HAP-1 (cell line): ENCODE measurements at places on chromosomes 5 and 9.

- no peak for DNase-seq
Measured at GRCh38 chr9:83061990-83062650, 822 bp downstream of the RASEF start.

DNA sequence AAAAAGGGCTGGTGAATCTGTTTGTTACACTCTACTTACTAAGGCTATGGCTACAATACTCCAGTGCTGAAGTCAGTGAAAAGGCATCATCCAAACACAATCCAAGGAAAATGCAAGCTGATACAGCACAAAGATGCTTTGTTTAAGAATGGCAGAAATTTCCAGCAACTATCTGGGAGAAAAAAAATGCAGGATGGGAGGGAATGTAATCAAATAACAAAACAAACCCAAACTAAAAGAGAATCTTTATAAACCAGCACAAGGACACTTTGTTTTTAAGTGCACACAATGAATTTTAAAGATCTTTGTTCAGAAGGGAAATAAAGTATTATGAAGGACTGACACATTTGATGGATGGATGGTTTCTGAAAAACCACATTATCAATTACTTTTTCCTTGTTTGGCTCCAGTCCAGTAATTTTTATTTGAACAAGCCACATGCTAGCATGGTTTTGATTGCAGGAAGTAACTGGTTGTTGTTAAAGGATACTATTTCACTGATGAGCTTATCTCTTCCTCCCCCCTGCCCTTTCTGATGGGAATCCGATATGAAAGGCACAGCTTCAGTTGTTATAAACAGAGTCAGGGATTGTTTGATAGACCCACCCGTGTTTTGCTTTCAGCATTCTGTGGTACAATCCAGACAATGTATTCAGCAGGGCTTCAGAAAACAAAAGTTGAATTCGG, 12.1 kb upstream of the TLE4 start:
- DNase-seq: no peak

GRCh38 chr9:97853844-97854695, 1.0 kb downstream of the FOXE1 start:
- peak; percentile 75 for DNase-seq

GRCh38 chr9:38177680-38178079, 108.7 kb upstream of the SHB start:
- no peak for DNase-seq

DNA sequence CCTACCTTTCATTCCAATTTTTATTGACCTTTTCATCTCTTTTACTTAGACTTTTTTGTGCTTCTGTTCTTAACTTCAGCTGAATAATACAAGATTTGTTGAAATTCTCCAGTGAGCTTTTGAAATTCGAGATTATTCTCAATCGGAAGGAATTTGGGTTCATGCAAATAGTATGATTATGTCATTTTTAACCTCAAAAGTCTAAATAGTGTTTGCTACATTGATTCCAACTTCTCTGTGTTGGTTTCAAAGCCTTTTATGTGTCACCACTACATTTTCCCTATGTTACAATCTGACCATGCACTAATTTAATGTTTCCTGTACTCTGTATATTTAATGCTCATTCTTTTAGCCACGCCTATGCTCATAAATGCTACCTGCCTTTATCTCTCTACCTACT, 44.1 kb downstream of the VPS13A start:
- DNase-seq: no peak

DNA sequence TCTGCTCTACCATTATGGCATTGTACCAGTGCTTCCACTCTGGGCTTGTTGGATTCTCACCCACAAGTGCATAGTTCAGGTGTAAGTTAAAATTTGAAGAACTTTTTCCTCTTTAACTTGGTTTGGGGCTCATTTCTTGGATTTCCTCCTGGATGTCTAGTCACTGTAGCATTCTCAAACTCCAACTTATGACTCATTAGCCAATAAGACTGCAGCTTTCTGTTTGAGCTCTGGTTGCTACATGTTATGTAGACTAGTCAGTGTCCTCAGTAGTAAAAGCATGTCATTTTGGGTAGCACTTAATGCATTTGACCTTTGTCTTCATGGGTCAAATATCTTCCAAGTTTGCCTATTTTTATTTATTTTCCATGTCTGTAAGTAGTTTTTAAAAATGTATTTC, 790.8 kb downstream of the BRINP1 start:
- no peak for DNase-seq

- no peak for DNase-seq
Measured at GRCh38 chr9:123039617-123040219, 6.3 kb downstream of the GPR21 start.

DNA sequence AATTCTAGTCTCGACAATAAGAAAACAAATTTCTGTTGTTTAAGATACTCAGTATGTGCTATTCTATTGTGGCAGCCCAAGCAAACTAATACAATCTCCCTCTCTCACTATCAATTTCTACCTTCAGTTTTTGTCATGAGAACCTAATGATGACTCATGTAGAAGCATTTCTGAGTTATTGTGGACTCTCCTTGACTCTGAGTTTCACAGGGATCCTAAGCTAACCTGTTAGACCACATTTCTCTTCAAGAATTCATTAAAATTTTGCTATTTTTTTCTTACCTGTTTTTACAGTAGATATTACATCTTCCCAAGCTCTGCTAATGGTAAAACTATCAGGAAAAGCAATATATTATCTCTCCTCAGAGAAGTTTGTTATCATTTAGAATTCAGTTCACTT, 599.1 kb upstream of the TYRP1 start:
- DNase-seq: no peak

DNA sequence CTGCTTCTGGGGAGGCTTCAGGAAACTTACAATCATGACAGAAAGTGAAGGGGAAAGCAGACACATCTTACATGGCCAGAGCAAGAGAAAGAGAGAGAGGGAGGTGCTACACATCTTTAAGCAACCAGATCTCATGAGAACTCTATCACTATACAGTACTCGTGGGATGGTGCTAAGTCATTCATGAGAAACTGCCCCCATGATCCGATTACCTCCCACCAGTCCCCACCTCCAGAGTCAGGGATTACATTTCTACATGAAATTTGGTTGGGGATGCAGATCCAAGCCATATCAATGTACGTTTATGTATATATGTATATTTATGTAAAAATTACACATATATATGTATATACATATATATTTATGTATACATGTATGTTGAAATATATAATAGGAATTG, 54.4 kb upstream of the CCDC112 start:
- no peak for DNase-seq

DNA sequence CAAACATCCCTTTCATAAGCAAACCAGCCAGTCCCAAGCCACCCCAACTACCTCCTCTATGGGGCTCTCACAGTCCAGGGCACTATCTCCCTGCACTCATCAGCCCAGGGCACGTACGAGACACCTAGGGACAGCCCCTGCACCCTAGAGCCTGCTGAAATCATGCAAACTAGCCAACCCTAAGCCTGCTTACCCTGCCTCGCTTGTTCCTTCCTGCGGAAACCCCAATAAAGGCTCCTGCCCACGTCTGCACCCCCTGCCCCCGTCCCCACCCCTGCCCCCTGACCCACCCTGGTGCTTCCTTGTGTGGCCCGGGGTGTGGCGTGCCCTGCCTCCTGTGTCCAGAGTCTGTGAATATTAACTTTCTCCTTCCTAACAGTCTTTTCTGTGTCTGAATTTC, 135.9 kb downstream of the GADD45G start:
- DNase-seq: no peak

GRCh38 chr5:435961-436640, 6.9 kb upstream of the EXOC3 start:
- DNase-seq: peak; percentile 36

- DNase-seq: peak; percentile 54
Measured at GRCh38 chr5:171207256-171207847, 101.7 kb upstream of the TLX3 start.

DNA sequence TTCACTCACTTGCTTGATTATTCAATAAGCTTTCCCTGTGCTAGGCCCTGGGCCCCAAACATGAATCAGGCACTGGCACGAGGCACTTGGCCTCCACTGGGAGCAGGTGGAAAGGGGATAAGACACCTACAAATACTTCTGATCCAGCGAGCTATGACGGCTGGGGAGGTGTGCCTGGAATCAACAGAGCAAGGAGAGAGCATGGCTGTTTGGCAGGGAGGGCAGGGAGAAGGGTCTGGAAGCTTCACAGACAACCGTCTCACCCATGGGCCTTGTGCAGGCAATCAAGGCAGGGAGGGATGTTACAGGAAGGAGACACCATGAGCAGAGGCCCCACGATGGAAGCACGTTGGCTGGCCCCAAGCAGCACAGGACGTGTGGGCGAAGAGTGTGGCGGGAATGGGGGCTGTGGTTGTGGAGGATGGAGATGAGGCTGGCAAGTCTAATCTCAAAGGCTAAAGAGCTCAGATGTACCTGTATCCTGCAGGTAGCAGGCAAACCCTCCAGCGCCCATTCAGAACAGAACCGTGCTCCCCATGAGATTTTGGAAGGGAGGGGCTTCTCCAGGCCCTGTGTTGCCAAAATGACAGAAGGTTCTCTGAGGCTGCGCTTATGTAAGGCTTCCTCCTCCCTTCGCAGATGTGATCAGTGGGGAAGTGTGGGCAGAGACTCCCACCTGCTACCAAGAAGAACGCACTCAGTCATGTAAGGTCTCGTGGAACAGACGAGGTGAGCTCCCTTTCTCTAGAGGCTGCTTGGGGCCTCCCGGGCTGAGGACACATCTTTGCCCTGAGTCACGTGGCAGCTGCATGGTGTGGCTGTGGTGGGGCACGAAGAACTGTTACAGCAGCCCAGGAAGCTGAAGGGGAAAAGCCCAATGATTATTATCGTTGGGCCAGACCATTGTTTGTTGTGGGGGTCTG, 189.7 kb downstream of the DAB2IP start:
- no peak for DNase-seq

- DNase-seq: no peak
Measured at GRCh38 chr9:114035221-114035844, 42.8 kb downstream of the AMBP start.

GRCh38 chr5:168314735-168315411, 23.4 kb downstream of the WWC1 start:
- DNase-seq: no peak

DNA sequence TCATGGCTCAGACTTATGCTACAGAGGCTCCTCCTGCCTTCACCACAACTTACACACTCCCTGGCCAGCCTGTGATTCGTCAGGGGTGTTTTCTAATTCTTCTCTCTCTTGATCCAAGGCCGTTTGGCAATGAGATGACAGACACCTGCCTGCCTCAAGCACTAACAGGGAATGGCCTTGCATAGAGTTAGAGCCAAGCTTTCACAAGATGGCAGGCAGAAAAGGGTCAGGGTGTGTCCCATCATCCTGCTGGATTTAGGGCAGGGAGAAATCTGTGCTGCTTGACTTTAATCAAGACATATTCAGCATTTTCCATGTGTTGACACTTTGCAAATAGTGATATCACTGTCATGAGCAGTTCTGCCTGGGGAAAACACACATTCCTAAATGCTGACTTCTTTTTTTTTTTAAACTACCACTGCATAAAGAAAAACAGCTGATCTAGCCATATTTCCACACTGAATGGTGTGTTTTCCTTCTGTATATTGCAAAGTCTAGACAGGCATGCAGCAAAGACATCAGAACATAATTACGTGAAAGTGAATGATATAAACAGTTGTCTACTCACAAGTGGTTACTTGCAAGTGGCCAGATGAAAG, 95.0 kb upstream of the SLC25A48 start:
- DNase-seq: no peak

- DNase-seq: no peak
Measured at GRCh38 chr9:132367613-132368313, 13.0 kb upstream of the SETX start.

- DNase-seq: no peak
Measured at GRCh38 chr5:71693828-71694427, 25.1 kb upstream of the CARTPT start.

GRCh38 chr5:108141676-108142075, 240.2 kb downstream of the FBXL17 start:
- no peak for DNase-seq

DNA sequence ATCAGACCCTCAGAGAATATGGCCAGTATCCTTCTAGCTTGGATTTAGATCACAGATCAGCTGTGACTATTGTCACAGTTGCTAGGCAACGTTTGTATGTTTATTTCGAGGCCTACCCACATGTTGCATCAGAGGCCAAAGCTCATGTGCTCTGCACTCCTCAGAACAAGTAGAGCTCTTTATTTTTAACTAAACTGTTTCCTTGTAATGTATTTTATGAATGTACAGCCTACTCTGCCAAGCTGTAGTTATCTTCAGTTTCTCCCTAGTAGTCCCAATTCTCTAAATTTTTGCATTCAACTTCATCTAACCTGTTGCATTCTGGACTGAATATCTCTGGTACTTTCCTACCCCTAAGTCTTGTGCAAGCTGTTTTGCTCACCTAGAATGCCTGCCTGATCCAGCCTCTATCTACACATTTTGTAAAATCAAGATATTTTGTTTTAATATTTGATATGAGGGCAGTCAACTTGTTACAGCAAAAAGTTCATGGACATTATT, 52.8 kb downstream of the CAST start:
- DNase-seq: peak; percentile 19

GRCh38 chr5:5291357-5291756, 131.1 kb upstream of the ICE1 start:
- DNase-seq: no peak

DNA sequence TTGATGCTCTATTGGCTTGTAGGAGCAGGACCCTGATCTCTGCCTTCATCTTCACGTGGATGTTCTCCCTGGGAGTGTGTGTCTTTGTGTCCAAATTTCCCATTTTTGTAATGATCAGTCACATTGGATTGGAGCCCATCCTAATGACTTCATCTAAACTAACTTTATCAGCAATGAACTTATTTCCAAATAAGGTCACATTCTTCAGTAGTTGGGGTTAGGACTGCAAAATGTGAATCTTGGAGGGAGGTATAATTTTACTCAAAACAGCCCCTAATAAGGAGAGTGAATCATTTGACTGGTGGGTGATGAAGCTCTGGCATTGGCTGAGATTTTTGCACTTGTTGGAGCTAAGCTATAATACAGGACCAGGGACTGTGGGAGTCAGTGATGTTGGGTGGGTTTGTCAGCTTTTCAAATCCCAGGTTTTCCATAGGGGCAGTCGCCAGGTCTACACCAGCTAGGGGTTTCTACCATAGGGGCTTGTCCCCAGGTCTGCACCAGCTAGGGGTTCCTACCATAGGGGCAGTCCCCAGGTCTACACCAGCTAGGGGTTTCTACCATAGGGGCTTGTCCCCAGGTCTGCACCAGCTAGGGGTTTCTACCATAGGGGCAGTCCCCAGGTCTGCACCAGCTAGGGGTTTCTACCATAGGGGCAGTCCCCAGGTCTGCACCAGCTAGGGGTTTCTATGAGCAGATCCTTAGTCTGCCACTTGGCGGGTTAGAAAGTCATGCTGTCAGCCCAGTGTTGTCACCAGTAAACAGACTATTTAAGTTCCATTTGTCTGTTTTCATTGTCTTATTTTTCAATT, 382.6 kb upstream of the DAP start:
- no peak for DNase-seq

- DNase-seq: no peak
Measured at GRCh38 chr9:4725706-4726442, 15.1 kb downstream of the AK3 start.

GRCh38 chr9:108182950-108183381, 672.8 kb downstream of the ACTL7B start:
- no peak for DNase-seq

- DNase-seq: no peak
Measured at GRCh38 chr5:148968311-148968710, 94.6 kb downstream of the SH3TC2 start.

GRCh38 chr9:114472765-114473446, 32.4 kb downstream of the WHRN start:
- DNase-seq: no peak

GRCh38 chr9:106615118-106615889, 247.7 kb upstream of the ZNF462 start:
- DNase-seq: no peak

- DNase-seq: no peak
Measured at GRCh38 chr9:95874989-95875304, 544 bp upstream of the ERCC6L2 start.
